ENCODE measurements at places on chromosomes 13 and 19.

- no peak for DNase-seq
Observed at GRCh38 chr19:7850945-7851622, 21.1 kb downstream of the EVI5L start.

- DNase-seq = no peak
Observed at GRCh38 chr13:98961503-98962105, 16.3 kb downstream of the DOCK9 start.

DNA sequence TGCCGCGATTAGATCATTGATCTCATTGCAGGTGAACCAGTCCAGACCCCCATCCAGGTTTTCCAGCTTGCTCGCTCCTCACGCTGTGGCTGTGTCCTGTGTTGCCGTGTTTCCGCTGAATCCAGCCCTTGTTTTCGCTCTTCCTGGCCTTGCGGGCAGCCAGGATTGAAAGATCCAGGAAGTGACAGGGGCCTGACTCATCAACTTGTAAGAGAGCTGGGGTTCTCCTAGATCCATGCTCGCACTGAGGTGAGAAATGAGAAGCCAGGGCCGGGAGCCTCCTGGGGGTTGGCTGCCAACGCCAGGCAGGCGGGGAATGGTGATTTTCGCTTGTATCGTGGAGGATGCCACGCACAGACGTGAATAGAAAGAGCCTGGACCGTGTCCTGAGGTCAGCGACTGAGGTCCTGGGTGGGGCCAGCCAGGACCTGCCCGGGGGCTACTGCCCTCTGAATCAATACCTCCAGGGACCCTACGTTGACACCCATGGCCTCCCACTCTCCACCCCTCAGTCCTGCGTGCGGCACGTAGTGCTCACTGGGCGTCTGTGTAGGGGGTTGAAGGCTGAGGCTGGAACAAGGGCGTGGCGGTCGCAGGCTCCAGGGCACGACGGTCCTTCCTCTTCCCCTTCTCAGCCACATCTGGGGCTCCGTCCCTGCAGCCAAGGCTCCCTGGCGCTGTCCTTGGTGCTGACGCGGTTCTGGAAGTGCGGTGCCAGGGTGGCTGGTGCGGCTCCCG lies 7.3 kb upstream of the PTPRH start:
- DNase-seq = peak; percentile 58

DNA sequence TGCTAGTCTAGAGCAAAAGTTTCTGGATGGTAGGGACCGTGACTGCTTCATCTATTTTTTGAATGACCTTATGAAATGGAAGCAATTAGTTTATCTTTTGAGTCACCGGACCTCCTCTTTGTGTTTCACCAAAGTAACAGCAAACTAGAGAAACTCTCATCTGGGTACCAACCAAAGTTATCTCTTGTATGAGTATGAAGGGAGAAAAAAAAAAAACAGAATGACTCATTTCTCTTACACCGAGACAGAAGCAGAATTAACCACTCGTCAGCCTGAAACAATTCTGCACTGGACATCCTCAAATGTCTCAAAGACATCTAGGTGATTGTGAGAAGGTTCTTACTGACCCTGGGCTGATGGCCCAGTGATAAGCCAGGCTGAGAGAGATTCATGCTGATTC lies 18.3 kb downstream of the ZNF100 start:
- no peak for DNase-seq

- no peak for DNase-seq
Observed at GRCh38 chr19:964761-965694, 19.1 kb upstream of the WDR18 start.

GRCh38 chr13:100630555-100630954 lies 42.0 kb upstream of the GGACT start:
- DNase-seq = no peak

DNA sequence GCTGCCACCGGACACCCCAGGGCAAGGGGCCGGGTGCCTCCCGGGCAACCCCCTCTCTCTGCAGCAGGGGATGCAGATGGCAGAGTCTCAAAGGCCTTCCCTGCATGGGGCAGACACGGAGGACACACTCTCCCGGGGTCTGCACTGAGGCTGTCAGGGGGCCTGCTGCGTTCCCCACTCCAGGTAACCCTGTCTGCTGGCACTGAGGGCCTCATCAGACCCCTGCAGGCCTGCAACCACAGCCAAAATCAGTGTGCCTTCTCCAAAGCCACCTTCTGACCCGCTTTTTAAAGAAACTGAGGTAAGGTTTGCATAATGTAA lies 93.9 kb downstream of the GNG7 start:
- DNase-seq = no peak

GRCh38 chr19:16969135-16969534 lies 57.5 kb downstream of the CPAMD8 start:
- no peak for DNase-seq

GRCh38 chr19:6849876-6850275 lies 37.5 kb upstream of the ADGRE1 start:
- no peak for DNase-seq

DNA sequence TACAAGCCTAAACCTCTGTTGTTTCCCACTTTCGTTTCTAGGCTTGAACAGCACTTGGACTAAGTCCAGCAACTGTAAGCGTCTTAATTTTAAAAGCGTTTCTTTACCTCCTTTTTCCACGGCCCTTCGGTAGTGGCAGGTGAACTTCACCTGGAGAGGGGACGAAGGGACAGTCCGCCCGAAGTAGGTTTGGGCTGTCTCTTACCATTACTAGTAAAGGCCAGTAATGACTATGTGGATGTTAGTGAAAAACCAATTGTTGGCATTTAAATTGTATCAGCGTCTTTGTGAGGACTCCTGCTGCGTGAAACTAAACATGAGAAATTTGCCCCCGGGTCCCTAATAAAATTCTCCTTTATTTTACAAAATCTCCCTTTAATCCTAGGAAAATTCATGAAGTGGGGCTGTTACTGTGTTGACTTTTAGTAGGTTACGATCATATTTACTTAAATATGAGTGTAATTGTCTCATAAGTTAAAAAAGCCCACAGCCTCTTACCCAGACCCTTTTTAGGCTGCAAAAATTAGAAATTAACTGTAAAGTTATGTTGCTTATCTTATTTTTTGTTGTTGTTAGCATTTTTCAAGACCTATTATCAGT lies 983 bp downstream of the ITM2B start:
- DNase-seq = no peak

DNA sequence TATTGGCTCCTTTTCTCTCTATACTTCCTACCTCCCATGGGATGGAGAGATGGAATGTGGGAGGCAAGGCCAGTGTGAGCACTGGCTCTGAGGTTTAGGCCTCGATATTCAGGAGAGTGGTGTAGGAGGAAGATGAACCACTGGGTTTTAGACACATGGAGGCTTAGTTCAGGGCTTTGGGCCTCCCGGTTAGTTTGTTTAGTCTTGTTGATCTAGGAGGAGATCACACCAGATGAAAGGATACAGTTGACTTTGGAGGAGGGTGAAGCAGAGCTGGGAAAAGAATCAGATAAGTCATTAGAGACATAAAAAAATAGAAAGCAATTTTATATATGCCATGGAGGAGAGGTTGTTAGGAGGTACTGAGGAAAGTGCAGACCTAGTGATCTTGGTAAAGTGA lies 30.9 kb downstream of the RNASEH2B start:
- DNase-seq = no peak

- no peak for DNase-seq
Observed at GRCh38 chr13:54034047-54034446, 1005.4 kb downstream of the OLFM4 start.

- DNase-seq = no peak
Observed at GRCh38 chr13:108957369-108958012, 328.1 kb downstream of the MYO16 start.

GRCh38 chr13:43831088-43831487 lies 44.3 kb upstream of the ENOX1 start:
- no peak for DNase-seq

DNA sequence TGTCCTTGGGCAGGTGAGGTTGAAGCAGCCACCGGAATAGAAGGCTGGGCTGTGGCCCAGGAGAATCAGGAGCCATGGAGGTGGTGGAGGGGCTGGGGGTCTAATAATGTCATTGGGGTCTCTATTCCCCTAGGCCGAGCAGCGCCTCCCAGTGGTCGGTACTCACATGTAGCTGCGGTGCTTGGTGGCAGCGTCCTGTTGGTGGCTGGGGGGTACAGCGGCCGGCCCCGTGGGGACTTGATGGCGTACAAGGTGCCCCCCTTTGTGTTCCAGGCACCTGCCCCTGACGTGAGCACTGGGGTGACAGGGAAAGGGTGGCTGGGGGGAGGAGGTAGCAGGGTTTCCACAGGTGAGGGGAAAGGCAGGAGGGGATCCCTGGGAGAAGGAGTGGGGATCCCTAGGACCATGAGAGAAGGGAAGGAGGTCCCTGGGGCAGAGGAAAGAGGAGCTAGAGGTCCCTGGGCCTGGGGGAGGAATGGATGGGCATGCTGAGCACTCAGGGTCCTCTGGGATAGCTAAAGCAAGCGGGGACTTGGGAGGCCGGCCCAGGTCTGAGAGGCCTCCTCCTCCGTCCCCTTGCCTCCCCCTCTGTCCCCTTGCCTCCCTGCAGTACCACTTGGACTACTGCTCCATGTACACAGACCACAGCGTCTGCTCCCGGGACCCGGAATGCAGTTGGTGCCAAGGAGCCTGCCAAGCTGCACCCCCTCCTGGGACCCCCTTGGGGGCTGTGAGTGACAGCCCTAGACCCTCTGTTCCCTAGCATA lies 18.1 kb downstream of the MEGF8 start:
- DNase-seq = no peak

GRCh38 chr19:29658221-29658991 lies 6.9 kb upstream of the PLEKHF1 start:
- DNase-seq = no peak

- peak; percentile 95 for DNase-seq
Observed at GRCh38 chr19:18282021-18282787, 782 bp upstream of the JUND start.

DNA sequence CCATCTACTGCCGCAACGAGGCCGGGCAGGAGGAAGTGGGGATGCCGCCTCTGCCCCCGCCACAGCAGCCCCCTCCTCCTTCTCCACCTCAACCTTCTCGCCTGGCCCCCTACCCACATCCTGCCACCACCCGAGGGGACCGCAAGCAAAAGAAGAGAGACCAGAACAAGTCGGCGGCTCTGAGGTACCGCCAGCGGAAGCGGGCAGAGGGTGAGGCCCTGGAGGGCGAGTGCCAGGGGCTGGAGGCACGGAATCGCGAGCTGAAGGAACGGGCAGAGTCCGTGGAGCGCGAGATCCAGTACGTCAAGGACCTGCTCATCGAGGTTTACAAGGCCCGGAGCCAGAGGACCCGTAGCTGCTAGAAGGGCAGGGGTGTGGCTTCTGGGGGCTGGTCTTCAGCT lies 3.4 kb upstream of the NUP62 start:
- no peak for DNase-seq

GRCh38 chr19:54390942-54391577 lies 24.2 kb upstream of the TTYH1 start:
- no peak for DNase-seq

DNA sequence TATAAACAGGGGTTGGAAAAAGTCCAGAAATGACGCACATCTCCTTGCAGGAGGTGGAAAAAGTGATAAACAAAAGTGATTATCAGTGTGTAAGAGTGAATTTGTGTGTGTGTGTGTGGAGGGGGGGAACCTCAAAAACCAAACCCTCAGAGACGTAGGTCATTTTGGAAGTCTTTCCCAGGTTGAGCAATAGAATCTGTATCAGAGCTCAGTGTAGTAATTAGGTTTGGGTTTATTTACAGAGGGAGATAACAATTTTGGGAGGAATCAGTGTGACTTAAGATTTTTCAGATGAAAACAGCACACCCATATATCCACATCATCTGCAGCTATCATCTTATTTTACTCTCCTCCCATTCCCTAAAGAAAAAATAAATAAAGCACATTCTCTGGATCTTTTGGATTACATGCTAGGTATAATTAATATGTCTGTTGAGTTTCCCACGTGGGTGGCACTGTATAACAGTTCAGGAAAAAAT lies 406.4 kb downstream of the FGF9 start:
- DNase-seq = no peak

All from bone marrow (tissue), 2 donors.